NCI-H2081 treated with DMSO at 0.1 percent for 48 hours (cell line): ENCODE measurements at places on chromosomes 12 and 14.

- no peak for DNase-seq
These were observed 2.6 kb downstream of the RTN1 start for GRCh38 chr14:59868021-59868420.

DNA sequence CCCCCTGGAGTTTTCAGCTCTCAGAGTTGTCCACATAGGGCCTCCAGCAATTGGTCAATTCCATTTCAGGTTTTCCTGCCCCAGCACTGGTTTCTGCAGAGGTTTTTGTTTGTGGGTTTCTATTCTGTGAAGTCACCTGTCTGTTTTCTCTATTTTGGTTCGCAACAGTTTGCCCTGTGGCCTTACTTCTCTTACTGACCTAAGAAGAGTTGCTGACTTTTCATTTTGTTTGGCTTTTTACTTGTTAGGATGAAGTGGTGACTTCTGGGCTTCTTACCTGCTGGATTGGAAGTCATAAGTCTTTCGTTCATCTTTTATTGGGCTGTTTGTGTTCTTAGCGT lies 196.4 kb upstream of the PARP11 start:
- DNase-seq = no peak

- no peak for DNase-seq
These were observed 51.9 kb upstream of the TSPAN11 start for GRCh38 chr12:30874455-30875321.

GRCh38 chr12:51269174-51270066 lies 795 bp downstream of the SMAGP start:
- DNase-seq = no peak

- DNase-seq = no peak
These were observed 3.1 kb downstream of the SINHCAF start for GRCh38 chr12:31322801-31323207.

DNA sequence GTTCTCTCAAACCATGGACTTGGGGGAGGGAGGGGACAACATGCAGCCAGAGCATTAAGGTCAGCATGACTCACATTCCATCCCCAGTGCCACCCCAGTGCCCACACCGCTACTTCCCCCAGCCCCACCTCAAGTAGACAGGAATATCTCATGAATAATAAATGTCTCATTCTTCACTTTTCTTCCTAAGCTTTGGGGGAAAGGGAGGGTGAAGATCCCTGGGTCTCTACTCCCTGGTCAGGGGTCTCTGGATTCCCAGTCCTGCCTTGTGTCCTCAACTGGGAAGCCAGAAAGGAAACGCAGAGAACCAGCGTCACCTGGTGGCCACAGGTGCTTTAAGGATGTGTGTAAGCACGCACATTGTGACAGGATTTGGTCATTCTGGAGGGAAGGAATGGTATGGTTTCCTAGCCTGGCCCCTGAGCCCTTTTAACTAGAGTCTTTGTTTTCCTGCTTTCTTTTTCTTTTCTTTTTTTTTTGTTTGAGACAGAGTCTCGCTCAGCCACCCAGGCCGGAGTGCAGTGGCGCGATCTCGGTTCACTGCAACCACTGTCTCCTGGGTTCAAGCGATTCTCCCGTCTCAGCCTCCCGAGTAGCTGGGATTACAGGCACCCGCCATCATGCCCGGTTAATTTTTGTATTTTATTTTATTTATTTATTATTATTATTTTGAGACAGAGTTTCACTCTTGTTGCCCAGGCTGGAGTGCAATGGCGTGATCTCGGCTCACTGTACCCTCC lies 3.4 kb downstream of the GPR84 start:
- peak; percentile 62 for DNase-seq

GRCh38 chr12:13169272-13169671 lies 27.3 kb upstream of the EMP1 start:
- DNase-seq = no peak

GRCh38 chr14:91062600-91062999 lies 2.2 kb upstream of the RPS6KA5 start:
- DNase-seq = no peak

DNA sequence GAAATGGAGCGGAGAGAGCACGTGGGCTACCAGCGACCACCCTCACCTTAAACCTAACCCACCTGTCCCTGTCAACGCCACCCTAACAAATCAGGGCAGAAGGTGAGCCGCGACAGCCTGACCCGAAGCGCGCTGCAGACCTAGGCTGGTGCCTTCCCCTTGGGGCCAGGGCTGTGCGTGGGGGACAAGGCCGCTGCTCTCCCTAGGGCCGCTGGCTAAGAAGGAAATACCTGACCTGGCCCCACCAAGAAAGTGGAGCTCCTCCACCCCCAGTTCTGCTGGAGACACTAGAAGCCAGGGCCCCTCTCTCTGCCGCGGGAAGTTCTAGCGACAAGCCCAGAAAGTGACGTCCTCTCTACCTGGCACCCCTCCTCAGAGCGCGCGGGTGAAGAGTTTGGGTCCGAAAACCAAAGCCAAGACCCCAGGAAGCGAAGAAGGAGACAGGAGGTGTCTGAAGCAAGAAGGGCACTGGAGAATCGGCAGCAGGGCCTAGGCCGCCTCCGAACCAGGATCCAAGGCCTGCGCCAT lies 7.5 kb downstream of the SIX1 start:
- no peak for DNase-seq

DNA sequence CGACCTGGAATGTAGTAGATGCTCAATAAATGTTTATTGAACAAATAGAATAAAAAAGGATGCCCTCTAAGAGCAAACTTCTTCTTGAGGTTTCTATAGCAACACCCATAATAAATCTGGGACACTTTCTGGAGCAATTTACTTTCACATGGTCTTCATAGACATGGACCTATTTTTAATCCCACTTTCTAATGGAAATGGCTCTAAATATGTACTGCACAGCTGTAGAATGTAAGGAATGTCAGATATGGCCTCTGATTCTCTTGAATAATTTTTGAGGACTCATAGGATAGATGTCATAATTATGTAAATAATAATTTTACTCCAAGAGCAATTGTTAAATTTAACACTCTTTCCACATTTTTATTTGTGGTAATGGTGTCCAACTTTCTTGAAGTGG lies 133.5 kb upstream of the DAAM1 start:
- DNase-seq = no peak

DNA sequence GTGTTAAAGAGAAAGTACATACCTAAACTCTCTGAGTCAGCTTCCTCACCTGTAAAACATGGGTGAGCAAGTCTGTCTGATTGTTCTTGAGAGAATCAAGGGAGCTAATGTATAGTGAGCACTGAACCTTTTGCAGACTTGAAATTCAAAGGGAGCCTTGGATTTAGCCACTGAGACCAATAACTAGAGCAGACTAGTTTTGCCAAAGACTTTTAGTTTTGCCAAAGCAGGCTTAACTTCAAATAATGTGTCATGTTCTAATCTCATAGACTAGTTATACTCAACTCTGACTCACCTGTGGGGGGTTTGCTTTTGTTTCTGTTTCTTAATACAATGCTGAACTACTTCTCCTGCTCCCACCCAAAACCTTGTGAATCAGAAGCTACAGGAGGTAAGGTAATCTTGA lies 123.7 kb downstream of the SLC25A21 start:
- no peak for DNase-seq

DNA sequence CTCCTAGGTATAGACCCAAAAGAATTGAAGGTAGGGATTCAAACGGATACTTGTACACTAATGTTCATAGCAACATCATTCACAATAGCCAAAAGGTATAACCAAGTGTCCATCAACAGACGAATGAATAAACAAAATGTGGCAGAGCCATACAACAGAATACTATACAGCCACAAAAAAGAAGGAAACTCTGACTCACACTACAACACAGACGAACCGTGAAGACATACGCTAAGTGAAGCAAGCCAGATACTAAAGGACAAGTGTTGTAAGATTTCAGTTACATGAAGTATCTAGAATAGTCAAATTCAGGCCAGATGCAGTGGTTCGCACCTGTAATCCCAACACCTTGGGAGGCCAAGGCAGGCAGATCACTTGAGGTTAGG lies 19.1 kb downstream of the CAMKK2 start:
- DNase-seq = no peak

DNA sequence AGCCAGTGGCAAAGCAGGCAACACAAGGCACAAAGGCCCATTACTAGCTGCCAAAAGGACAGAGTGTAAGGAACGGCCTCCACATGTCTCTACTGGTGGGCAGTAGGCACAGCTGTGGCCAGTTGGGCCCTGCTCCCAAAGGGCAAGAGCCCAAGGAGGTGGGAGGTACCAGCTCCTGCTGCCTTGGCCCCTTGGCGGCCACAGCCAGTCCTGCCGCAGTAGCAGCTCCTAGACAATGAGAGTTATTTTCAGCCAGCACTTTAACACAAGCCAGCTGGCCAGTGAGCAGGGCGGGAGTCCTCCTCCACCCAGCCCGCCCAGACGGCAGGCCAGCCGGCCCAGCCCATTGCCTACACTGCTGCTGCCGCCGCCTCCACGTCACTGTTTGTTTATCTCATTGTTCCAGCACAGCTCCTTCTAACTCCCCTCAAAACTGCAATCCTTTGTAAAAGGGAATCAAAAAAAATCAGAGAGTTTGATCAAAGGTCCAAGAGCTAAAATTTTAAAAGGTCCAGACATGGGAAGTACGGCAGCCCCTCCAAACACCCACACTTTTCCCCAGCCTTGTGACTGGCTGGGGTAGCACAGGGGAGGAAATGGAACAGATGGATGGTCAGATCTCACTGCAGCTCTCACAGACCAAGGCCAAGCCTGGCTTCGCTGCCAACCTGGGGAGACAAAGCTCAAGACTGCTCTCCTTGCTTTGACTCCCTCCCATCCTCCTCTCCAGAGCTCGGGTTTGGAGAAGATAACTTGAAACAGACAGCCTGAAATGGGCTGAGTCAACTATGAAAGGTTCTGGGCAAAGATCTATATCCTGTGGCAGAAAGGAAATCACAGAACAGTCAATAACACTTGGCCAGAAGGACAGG lies 33.5 kb downstream of the FMNL3 start:
- no peak for DNase-seq

DNA sequence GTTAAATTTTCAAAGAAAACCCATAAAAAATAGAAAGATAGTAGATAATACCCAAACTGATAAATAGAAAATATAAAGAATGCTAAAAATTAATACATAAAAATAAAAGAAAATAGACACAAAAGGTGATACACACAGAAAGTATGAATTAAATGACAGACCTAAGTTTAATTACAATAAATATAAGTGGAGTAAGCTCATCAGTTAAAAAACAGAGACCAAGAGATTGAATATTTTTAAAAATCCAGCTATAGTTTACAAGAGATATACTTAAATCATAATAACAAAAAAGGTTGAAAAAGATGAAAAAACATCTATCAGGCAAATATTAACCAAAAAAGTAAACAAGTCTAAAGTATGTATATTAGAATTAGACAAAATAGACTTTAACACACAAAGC lies 268.2 kb downstream of the SOX5 start:
- no peak for DNase-seq

DNA sequence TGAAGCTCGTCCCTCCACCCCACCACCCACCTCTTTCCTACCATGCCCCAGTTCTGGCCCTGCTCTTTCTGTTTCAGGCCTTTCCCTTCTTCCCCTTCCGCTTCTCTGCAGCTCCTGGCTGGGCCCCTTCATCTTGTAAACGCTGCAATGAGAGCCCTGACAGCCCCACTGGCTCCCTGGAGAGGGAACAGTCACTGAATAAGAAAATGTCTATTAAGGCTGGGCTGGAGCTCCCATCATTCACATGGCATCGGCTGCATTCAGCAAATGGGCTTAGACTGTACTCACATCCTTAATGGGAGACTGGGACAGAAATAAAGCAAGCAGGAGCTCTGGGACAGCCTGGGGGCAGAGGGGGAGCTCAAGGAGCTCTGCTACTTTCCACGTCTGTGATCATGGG lies 45.2 kb upstream of the TUNAR start:
- DNase-seq = no peak

DNA sequence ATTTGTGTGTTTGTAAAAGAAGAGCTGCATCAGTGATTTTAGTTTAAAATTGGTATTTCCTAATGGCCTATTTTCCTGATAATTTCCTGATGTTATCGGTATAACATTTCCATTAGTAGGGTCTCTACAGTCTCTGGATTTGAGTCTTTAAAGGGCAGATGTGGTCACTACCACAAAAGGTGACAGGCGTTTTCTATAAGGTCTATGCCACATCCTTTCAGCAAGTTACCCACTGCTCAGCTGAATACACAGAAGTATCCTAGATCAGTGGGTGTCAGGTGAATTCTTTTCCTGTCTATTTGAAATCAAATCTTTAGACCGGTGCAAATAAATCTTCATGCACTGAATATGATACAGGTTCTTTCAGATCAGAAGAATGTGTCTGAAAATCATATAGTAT lies 90.2 kb downstream of the LIN7A start:
- no peak for DNase-seq

GRCh38 chr12:116361414-116362223 lies 84.1 kb upstream of the MED13L start:
- no peak for DNase-seq

- no peak for DNase-seq
These were observed 152.4 kb downstream of the TMX1 start for GRCh38 chr14:51392416-51392815.

DNA sequence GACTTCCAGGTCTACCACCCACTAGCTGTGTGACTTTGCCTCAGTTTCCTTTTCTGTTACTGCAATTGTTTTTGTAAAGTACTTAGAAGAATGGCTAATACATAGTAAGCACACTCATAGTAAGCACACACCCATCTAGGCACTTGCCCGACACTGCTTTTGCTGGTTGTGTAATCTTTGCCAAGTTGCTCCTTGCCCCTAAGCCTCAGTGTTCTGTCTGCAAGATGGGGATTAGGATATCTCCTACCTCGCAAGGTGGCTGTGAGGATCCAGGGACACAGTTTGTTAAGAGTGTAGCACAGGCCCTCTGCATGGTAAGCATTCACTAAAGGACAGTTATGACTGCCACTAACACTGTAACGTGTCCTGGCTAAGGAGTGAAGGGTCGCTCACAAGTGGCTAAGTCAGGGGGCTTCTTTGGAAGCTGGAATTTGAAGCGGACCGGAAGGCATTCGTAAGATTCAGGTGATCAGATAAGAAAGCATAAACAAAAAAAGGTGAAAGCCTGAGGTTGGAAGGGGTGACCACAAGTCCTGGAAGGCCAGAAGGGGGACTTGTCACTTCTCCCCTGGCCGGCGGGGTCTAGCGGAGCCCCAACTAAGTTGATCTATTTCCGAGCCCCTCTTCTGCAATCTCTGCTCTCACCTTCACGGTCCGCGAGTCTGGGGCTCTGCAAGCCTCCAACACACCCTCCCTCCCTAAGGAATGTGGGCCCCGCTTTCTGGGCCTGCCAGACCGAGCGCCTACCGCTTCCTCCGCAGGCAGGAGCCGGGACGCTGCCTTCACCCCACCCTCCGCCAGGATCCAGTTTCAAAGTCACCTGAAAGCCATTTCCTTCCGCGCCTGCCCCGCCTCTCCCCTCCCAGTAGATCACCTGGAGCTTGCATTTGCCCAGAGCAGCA lies 1.5 kb upstream of the PLEKHG3 start:
- DNase-seq = no peak

GRCh38 chr12:62106547-62107185 lies 153.5 kb upstream of the USP15 start:
- DNase-seq = no peak
